ENCODE measurements at places on chromosomes 1 and 21.
A peak's percentile ranks its signal among the peaks of the same experiment; 100 is the strongest.

- DNase-seq: no peak
Measured at GRCh38 chr1:157348538-157349480, 203.5 kb downstream of the FCRL5 start.

GRCh38 chr1:54254055-54254454, 54.1 kb downstream of the MRPL37 start:
- no peak for DNase-seq

DNA sequence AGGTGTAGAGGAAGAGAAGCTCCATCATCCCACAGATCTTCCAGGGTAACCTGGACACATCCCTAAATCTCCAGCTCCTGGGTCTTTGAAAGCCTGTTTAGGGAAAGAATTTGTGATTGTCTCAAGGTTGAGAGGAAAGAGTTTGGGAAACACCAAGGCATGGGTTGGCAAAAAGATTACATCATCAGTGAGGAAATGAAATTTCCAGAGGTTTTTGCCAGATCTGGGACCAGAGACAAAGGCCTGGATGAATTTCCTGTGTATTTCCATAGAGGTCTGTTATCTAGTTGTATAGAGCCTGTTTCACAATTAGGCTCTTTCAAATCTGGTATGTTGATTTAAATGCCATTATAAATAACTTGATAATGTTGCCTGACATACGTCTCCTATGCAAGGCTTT, 82.3 kb downstream of the GPR89B start:
- no peak for DNase-seq

GRCh38 chr1:241202401-241202800, 154.6 kb downstream of the RGS7 start:
- no peak for DNase-seq

- DNase-seq: no peak
Measured at GRCh38 chr1:222283147-222283768, 264.6 kb downstream of the HHIPL2 start.

DNA sequence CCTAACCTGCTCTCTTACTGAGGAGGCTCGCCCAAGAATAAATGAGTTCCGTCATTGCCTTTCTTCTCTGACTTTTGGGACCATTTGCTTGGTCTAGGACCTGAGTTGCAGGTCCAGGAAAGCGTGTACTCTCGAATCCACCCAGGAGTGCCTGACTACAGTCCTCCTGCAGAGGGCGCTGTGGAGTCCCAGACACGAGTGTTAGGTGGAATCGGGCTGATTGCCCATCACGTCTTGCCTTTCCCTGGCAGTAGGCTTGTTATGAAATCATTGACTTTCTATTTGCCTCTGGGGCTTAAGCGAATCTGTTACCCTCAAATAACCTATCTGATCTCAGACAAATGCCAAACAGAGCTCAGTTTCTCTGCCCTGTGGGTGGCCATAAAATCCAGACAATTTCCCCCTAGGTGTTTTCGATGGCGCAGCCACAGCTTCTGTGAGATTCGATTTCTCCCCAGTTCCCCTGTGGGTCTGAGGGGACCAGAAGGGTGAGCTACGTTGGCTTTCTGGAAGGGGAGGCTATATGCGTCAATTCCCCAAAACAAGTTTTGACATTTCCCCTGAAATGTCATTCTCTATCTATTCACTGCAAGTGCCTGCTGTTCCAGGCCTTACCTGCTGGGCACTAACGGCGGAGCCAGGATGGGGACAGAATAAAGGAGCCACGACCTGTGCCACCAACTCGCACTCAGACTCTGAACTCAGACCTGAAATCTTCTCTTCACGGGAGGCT, at the start of gene IL20:
IL20 (plus strand) TSS at position 685 of the 733 bp plus-strand sequence. CDS start 230 bp downstream, outside the sequence.
- no peak for DNase-seq

- DNase-seq: peak; percentile 66
Measured at GRCh38 chr1:154574716-154575115, 7.1 kb downstream of the CHRNB2 start.

DNA sequence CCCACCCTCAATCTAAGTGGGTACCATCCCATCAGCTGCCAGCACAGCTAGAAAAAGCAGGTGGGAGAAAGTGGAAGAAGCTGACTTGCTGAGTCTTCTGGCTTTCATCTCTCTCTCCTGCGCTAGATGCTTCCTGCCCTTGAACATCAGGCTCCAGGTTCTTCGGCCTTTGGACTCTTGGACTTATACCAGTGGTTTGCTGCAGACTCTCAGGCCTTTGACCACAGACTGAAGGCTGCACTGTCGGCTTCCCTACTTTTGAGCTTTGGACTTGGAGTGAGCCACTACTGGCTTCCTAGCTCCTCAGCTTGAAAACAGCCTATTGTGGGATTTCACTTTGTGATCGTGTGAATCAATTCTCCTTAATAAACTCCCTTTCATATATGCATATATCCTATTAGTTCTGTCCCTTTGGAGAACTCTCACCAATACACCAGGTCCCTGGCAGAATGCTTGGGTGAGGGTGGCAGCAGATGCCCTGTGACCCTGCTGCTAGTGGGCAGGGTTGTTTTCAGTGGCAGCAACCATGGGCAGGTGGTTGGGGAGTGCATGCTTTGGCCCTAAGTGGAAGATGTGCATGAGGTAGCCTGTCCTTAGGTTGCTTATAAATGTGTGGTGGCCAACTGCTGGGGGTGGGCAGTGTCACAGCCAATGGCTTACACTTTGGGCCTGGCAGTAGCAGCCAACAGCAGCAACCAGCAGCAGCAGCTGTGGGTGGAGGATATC, 10.8 kb upstream of the ADAM30 start:
- no peak for DNase-seq

DNA sequence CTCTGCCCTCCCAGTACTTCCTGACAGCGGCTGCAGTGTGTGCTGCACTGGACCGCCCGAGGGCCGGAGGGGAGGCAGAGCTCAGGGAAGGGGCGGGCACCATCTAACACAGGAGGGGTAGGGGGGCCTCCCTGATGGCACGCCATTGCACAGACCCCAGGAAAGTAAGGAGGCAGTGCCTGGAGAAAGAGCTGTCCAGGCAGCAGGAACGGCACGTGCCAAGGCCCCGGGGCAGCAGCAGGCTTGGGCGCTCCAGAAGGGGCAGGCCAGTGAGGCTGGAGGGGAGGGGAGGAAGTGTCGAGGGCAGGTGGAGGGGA, 110.7 kb downstream of the CRYAA start:
- no peak for DNase-seq

- DNase-seq: no peak
Measured at GRCh38 chr1:54262244-54262643, 62.3 kb downstream of the MRPL37 start.

GRCh38 chr1:115084902-115085511, 4.3 kb downstream of the TSPAN2 start:
- DNase-seq: no peak

GRCh38 chr1:200166411-200166810, 138.9 kb downstream of the NR5A2 start:
- DNase-seq: no peak

- DNase-seq: peak; percentile 33
Measured at GRCh38 chr21:42537106-42537742, 23.6 kb downstream of the SLC37A1 start.

DNA sequence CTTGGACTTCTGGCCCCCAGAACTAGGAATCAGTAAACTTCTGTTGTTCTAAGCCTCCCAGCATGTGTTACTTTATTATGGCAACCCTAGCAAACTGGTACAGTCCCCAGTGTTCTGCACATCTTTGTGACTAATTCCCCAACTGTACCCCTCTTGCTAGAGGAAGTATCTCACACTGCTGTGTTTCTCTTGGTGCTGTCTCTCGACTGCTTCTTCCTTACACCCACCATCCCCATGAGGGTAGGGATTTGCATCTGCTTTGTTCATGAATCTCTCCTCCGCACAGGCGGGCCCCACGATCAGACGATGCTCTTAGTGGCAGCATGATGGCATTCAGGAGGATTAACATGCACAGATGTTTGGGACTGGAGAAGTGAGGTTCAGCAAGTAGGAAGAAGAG, 46.7 kb downstream of the CLIC6 start:
- DNase-seq: no peak

GRCh38 chr1:33055210-33056008, 18.7 kb upstream of the AK2 start:
- DNase-seq: peak; percentile 62

DNA sequence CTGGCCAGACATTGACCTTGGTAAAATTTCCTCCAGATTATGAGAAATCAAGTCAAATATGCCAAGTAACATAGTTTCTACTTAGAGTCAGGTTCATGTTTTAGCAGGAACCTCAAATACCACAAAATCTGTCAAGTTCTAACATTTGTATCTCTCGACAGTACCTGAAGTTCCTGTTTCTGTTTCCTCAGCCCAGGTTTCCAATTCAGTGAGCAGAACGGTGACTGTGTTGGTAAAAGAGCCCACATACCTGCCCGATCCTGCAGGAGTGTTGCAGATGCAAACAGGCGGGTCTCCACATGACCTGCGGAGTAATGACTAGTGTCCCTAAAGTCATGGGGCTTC, 57.9 kb upstream of the LGALS8 start:
- no peak for DNase-seq

DNA sequence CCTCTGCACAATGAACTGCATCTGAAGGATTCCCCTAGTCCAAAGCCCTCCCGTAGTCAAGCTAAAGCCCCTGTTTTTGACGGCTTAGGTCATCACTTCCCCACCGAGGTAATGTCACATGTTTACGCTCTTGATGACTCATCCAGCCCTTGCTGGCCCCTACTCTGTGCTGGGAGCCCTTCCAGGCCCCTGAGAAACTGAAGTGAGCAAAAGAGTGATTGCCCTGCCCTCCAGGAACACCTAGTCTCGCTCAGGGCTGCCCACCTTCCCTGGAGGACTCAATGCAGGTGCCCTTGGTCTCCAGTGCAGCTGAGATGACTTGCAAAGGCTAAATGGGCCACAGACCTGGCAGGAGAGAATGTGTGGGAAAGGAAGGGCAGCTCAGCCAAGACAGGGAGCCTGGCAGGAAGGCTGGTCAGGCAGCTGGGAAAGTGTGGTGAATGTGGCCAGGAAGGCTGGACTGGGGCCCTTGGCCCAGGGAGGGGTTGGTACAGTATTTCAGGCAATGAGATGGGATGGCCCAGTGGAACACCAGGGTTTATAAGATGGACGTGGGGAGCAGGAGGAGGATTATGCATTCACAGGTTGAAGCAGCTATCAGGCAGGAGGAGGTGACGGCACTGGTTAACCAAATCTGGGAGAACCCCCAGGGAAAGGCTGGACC, 345.6 kb downstream of the NPHP4 start:
- DNase-seq: no peak

- DNase-seq: no peak
Measured at GRCh38 chr21:38937286-38937790, 131.6 kb downstream of the ETS2 start.

- DNase-seq: no peak
Measured at GRCh38 chr1:27912429-27912828, 22.4 kb upstream of the SMPDL3B start.

DNA sequence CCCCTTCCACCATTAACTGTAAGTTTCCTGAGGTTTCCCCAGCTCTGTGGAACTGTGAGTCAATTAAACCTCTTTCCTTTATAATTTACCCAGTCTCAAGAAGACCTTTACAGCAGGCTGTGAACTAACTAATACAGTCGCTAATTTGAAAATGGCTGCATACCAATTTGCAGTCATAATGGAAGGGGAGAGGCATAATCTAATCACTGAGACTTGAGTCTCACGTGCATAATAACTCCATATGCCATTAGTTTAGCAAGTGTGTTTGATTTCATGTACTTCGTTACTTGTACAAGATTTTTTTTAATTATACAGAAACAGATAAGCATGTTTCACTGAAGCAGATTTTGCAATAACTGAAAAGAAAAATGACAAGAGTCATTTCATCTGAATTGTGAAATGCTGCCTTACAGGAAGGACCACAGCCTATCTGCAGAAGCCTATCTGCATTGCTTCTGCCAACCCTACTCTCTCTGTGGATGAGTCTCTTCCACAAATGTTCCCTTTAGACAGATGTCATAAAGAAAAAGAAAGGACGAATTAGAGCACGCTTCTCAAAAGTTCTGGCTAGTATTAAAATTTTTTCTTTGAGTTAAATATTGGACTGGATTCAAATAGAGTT, 99.1 kb downstream of the PTGER3 start:
- no peak for DNase-seq

- DNase-seq: peak; percentile 4
Measured at GRCh38 chr1:25167269-25168192, 64.8 kb downstream of the SYF2 start.

Data from brain (organoid and tissue), 16 donors.